Left forelimb (tissue), 1 donor: ENCODE measurements at places on chromosomes 16 and 17.

DNA sequence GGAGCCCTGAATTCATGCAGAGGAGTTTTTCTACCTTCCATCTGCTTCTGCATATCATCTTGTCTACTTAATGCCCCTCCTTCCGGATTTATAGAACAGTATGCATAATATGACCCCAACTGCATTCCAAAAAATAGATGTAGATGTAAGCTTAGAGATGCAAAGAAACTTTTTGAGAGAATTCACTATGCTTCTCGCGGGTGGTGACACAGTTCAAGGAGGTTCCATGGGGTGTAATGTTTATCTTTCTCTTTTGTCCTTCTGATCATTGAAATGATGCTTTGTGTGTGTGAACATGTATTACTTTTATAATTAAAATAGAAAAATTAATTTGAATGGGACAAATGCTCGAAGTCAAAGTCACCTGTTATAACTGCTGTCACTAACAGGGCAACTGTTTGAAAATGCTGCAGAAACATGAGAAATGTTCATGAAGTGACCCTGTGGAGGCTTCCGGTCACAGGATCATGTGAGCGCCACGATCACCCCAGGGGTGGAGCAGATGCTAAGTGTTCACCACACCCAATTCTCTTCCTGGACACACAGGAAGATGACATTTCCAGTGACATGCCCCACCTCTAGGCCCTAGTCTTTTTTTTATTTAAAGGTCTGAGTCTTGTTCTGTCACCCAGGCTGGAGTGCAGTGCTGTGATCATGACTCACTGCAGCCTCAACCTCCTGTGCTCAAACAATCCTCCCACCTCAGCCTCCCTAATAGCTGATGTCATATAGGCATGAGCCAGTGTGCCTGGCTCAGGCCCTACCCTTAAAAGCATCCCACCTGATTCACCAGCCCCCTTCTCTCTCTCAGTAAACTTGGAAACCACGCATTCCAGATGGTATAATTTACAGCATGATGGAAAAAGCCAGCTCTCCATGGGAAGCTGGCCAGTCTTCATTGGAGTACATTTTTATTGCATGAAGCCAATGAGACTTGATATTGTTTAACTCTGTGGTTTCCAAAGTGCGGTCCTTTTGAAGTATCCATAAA lies 21.0 kb upstream of the AGRP start:
- no peak for DNase-seq

- no peak for DNase-seq
Observed at GRCh38 chr17:80604670-80605010, 60.0 kb downstream of the RPTOR start.

DNA sequence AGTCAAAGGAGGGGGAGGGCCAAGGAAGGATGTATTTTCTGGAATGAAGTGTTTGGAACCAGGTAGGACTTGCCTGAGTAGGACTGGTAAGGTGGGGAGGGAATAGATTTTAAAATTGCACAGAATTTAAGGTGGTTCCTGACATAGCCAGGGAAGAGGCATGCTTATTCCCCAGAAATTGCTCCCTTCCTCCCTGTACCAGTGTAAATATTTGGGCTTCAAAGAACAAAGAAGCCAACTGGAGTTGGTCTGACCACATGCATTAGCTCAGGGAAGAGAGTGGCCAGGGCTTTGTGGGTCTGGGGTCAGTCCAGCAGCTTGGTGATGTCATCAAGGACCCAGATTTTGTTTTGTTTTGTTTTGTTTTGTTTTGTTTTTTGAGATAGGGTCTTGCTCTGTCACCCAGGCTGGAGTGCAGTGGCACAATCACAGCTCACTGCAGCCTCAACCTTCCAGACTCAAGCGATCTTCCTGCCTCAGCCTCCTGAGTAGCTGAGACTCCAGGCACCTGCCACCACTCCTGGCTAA lies 9.3 kb upstream of the MRTFB start:
- DNase-seq, result no peak

DNA sequence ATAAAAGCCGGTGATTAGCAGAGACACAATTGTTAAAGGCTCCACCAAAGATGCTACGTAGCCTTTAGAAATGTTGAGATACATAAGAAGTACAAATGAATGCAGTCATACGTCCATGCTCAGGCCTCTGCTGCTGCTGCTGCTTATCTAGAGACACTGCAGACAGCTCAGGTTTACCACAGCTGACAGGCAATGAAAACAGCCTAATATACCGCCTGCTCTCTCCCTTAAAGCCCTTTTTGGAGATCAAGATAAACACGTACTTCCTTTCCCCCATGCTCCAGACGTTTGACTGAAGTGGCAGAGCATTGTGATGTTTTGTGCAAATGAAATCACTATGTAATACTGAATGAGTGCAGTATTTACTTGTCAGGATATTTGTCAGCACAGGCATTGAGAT lies 185.3 kb downstream of the AATF start:
- no peak for DNase-seq

- DNase-seq, result no peak
Observed at GRCh38 chr17:40089077-40089895, 11.1 kb downstream of the NR1D1 start.

DNA sequence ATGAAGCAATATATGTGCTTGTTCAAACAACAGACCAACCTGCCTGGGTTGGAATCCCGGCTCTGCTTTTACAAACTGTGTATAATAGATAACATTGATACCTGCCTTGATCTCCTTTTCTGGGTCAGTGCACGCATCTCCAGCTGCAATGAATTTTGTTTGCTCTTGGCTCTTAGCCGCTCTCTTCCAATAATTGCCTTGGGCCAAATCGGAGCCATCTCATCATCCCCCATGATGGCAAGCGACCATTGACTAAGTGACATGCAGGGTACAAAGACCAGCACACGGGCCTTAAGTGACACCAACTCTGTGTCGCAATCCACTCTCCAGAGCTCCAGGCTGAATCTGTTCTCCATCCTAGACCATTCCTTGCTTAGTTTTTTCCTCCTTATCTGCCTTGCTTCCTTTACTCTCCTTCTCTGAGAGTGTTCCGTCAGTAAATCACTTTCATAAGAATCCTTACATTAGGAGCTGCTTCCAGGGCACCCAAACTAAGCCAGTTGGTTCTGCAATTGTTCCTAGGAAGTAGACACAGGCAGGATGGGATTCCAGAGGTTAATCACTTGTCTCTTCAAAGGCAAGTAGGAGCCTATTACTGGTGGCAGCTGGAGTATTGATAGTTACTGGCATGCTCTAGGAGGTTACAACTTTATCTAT lies 134.2 kb downstream of the ABCA8 start:
- no peak for DNase-seq

DNA sequence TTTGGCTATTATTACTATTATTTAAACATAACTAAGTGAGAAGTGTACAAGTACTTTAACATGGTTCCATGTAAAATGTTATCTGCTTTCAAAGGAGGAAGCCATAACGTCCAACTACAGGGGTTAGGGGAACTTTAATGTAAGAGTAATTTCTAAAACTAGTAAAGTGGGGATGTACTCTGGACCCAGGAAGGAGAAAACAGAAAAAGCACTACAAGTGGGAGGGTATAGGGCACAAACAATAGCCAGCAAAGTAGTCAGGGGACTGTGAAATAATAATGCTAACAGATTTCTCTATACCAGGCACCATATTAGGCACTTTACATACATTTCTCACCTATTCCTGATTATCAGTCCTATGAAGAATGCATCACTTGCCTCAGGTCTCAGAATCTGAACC lies 19.6 kb downstream of the USP31 start:
- DNase-seq, result no peak

- no peak for DNase-seq
Observed at GRCh38 chr16:25478476-25478875, 213.3 kb upstream of the HS3ST4 start.

- no peak for DNase-seq
Observed at GRCh38 chr16:29028457-29029167, 43.8 kb downstream of the LAT start.

- DNase-seq, result no peak
Observed at GRCh38 chr17:40306395-40306794, 2.6 kb upstream of the RARA start.

GRCh38 chr17:58310511-58311428 lies 17.8 kb downstream of the TSPOAP1 start:
- peak; percentile 56 for DNase-seq

DNA sequence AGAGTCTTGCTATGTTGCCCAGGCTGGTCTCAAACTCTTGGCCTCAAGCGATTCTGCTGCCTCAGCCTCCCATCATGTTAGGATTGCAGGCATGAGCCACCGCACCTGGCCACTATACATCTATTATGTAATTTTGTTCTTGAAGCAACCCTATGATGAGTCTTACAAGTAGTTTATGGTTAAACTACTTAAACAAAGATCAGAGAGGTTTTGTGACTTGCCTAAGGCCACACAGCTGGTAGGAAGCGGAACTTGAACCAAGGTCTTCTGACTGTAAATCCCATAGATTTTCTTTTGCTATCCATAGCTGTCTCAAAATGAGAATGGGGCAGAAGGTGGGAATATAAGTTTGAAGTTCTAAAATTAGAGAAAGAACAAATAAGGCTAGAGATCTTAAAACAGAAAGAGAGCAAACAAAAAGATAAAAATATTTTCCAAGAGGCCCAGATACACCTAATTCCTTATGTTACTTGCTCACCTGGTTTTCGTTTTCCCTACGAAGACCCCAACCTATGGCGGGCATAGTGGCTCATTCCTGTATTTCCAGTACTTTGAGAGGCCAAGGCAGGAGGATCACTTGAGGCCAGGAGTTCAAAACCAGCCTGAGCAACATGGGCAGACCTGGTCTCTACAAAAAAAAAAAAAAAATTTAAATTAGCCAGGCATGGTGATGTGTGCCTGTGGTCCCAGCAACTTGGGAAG lies 32.4 kb downstream of the VWA3A start:
- DNase-seq, result no peak

DNA sequence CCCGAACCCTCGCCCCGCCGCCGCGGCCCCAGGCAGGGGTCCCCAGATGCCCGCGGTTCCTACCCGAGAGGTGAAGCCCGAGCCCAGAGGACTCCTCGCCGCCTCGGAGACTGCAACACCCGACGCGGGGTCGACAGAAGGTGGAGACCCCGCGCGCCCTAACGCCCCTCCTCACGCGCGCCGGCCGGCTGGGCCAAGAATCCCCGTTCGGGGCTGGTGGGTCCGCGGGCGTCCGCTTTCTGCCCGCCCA lies 515 bp downstream of the SUMO2 start:
- no peak for DNase-seq

DNA sequence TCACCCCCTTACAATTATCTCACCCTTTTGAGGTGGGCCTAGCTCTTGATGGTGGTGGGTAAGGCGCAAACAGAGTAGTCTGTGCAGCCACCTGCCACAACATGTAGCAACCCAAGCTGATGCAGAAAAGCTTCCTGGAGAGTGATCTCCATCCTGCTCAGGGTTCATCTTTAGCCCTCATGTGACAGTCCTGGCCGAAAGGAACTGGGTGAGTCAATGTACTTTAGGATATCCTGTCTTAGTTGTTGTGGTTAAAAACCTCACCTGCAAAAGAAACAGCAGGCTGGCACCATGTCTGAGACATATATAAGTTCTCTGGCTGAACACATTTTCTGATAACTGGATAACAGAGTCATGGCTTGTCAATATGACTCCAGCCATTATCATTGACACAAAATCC lies 183.5 kb upstream of the CPHXL start:
- no peak for DNase-seq

- DNase-seq, result no peak
Observed at GRCh38 chr17:30271102-30271501, 20.6 kb downstream of the BLMH start.

DNA sequence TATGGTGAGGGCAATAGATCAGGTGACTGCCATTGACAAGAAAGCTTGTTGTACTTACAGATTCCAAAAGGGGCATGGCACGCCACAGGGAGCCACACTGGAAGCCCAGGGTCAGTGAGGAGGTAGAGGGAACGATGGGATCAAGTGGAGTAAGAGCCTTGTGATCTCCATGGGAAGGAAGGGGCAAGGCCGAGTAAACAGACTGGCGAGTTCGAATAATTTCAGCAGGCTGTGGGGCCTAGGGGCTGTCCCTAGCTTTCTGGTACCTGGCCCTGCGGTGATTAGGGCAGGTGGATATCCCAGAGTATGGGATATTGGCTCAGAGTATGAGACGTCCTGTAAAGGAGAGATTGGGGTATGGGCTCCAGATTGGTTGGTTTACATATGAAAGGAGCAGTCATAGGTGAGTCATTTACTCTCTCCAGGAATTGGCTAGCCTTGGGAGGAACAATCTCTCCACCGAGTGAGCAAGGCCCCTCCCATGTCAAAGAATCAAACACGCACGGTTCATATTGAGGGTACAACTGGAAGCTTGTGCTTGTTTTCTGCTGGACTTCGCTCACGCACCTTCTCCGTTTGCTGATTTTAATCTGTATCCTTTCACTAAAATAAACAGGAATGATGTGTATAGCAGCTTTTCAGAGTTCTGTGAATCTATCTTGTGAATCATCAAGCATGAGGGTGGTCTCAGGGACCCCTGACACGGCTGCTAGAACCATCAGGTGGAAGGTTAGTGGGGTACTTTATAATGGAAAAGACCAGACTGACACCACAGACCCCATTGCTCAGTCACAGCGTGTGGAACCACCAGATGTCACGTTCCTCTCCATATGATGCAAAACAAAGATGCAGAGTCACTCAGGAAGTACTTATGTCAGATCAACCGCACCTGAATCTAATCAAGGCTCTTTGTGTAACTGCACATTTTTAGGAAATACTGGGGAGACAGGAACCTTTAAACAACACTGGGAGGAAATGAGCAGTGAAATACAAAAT lies 27.9 kb downstream of the GABARAPL2 start:
- no peak for DNase-seq

- no peak for DNase-seq
Observed at GRCh38 chr17:2094891-2095535, 40.1 kb downstream of the HIC1 start.

GRCh38 chr17:48748718-48749566 lies 20.4 kb upstream of the HOXB13 start:
- no peak for DNase-seq

DNA sequence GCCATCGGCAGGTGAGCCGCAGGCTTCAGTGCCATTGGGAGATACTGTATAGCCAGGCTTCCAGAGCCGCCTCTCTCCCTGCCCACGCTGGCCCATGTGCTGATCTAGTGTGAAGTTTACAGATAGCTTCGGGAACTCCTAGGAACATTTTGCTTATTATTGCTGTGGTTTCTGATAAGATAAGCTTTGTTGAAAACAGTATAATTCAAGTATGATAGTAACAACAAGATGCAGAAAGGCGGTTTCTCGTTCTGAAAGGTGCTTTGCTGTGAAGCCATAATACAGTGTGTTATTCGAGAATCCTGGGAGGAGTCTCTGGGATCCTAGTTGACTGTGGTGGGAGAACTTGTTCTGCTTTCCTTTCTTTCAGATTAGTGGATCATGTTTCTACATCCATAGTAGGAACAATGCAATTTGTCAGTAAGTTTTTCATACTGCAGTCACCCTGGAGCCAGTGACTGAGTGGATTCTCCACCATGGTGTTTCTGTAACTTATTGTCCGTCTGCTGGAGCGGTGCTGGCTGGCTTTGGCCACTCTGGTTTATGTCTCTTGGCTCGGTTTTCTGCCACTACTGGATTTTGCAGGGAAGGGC lies 31.5 kb downstream of the RAB11FIP3 start:
- no peak for DNase-seq
